HS-27A (cell line): ENCODE measurements at places on chromosomes 2 and 18.

DNA sequence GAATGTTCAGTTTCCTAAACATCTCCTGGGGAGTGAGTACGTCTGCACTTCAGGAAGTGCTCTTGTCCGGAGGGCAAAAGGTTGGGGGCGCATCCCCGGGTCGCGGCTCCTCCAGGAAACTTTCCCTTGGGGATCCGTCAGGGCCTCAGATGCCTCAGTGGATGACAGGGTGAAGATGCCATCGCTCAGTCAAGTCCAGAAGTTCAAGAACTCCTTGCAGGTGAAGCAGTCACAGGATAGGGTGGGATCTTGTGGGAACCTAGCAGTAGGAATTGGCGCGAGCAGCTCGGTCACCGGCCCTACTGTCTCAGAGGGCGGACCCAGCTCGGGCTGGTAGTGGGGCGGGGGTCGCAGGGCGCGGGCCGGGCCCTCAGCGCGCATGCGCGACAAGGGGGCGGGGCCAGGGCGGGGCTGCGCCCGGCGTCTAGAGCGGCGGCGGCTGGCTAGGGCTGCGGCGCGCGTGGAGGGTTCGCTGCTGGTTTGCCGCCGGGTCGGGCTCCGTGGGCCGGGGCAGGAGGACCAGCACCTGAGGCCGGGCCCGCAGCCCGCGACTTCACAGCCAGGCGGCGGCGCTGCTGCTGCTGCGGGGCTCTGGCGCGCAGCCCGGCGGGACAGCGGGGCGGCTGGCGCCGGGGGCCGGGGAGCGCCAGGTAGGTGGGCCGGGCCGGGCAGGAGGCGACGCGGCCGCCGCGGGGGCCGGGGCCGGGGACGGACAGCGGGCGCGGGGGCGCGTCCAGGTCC is at the start of gene INPP4A:
TSS of gene INPP4A (plus strand) at position 423 of the 741 bp plus-strand sequence. CDS start 75,191 bp downstream, outside the sequence.
- peak; percentile 38 for DNase-seq

- no peak for DNase-seq
These were observed 795.6 kb downstream of the CPS1 start for GRCh38 chr2:211351987-211352386.

GRCh38 chr18:23798249-23798648 is 109.0 kb downstream of the LAMA3 start:
- no peak for DNase-seq

DNA sequence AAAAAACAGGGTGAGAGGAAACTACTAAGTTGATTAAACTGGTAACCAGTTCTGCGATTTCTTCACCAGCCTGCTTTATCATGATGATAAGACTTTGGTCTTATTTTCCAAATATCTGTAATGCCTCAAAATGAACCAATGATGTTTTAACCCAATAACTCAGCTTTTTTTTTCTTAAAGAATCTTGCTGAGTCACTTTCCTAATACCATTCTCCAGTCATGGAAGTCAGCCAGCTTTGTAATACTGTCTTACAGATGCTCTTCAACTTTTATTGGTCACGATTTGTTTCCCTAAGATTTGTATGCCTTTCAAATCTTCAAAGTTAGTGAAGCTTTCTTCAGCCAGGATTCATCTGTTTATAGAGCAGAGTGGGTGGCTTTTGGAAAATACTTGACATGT is 47.7 kb upstream of the SMIM21 start:
- no peak for DNase-seq

DNA sequence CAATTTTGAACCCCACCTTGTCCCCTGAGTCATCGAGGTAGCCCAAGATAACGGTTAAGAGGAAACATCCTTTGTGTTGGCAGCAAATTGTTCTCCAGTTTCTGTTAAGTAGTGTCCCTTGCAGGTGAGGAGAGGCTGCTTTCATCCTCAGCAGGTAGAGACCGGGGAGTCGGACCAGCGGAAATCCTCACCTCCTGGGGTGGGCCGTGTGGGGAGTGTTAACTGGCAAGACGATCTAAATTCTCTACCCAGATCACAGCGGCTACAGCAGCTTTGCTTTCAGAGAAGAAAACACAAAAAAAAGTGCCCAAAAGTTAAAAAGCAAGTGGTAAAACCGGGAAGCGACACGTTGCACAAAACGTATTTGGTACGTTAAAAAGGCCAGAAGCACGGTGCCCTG is 63.2 kb downstream of the ADI1 start:
- DNase-seq: no peak

- DNase-seq: no peak
These were observed 19.7 kb downstream of the FIGN start for GRCh38 chr2:163716101-163716500.

- DNase-seq: no peak
These were observed 64.4 kb downstream of the ANTXR1 start for GRCh38 chr2:69077252-69077950.

GRCh38 chr2:41729800-41730364 is 317.9 kb upstream of the PKDCC start:
- DNase-seq: no peak
